ENCODE measurements at places on chromosomes 11 and 22. TPM values are rescaled to one million over a fixed set of nuclear protein-coding genes. Genes with fewer than 3 reads are reported as not detected.

PIWIL4 gene
- 2.5 TPM for polyA plus RNA-seq

DNHD1 gene
- 7.3 TPM for polyA plus RNA-seq

CHRDL2 gene
- polyA plus RNA-seq, result 0.45 TPM

GRCh38 chr11:4006946-4007680, 87.5 kb upstream of the RRM1 start:
- DNase-seq, result no peak

GRCh38 chr22:19998991-19999820, 17.4 kb downstream of the ARVCF start:
- no peak for DNase-seq

- DNase-seq, result no peak
These were observed 49.5 kb upstream of the SMIM38 start for GRCh38 chr11:69106031-69106811.
